AG08396 (cell line): ENCODE measurements at places on chromosomes 4 and X.
A peak's percentile ranks its signal among the peaks of the same experiment; 100 is the strongest.

DNA sequence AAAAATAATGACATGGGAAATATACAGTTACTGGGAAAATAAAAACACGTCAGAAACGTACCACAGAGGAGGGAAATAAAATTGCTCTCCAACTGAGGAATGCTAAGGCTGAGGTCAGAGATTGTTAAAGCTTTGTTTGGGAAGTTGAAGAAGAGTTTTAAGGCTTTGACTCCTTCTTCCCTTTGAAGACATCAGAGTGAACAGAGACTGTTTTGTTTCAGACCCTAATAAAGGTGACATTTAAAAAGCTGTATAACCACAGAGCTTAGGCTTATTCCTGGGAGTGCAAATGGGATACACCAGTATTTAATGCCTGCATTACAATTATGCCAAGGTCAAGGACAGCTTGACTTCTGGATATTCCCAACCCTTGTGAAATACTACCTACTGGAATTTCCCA is 102.8 kb downstream of the TRIML1 start:
- DNase-seq, result no peak

- DNase-seq, result no peak
Measured at GRCh38 chrX:136310411-136310810, 9.6 kb downstream of the ADGRG4 start.

DNA sequence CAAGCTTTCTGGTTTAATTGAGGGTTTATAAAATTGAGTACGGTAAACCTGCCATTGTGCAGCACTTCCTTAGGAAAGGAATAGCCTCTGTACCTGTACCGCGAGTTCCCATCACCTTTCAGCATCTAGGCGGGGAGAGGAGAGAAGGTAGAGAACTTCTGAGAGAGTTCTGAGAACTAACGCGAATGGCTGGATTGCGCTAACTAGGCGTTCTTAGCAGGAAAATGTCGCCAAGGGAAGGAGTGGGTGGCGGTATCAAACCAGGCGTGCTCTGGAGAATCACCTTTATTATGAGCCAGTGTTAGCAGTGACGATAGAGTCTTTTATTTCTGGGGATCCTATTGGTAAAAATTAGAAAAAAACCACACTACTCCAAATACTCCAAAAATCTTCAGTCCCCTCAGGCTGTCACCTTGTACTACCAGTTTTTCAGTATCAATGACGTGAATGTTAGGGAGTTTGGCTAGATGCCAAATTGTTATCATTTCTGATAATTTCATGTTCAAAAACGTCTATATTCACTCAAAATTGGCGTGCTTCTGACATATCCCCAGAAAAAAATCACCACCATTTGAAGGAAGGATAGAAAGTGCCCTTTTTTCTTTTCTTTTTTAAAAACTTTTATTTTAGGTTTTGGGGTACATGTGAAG is 1.4 kb downstream of the UGT8 start:
- DNase-seq, result no peak

GRCh38 chrX:57674861-57675260 is 5.2 kb downstream of the NLRP2B start:
- DNase-seq, result no peak

GRCh38 chr4:24890561-24891126 is 22.2 kb downstream of the CCDC149 start:
- DNase-seq, result no peak

DNA sequence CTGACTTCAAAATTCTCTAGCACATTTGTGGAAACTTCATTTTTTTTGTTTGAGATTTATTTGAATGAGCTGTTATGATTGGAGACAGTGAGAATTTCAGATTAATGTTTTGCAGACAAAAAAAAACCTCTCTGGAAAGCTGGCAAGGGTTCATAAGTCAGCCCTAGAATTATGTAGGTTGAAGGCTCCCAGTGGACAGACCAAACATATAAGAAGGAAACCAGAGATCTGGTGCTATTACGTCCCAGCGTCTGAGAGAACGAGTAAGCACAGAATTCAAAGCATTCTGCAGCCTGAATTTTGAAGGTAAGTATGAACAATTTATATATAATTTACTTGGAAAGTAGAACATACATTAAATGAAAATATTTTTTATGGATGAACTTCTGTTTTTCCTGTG is at the start of gene AGTR2:
Gene AGTR2, plus strand, starts transcription at position 234 of the 400 bp plus-strand sequence. CDS start 1,537 bp downstream, outside the sequence.
- DNase-seq, result no peak

DNA sequence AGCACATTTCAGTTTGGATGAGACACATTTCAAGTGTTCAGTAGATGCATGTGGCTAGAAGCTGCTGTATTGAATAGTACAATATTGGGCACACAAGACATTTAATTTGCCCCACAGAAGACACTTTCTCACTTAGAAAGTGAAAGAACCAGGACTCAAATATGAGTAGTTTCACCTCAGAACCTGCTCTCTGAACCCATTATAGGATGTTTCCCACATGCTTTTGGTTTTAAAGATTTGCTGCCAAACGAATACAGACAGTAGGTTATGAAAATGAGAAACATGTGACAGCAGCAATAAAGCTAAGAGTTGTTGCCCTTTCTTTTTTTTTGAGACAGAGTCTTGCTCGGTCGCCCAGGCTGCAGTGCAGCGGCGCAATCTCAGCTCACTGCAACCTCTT is 32.3 kb downstream of the C4orf54 start:
- DNase-seq, result no peak

- DNase-seq, result peak; percentile 81
Measured at GRCh38 chr4:68373513-68373912, 23.6 kb upstream of the YTHDC1 start.

DNA sequence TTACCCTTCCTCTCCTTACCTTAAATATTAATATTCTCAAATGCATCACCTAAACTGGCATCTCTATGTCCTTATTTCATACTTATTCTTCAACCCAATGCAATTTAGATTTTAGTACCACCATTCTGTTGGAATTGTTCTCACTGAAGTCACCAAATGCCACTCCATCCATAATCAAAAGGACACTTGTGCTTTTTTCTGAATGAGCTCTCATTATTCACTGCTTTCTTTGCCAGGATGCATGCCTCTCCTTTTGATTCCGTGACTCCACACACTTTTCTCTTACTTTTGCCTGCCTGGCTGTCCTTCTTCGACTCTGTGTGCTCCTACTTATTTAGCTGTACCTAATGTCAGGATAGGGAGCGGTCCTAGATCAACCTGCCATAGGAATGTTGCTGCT is 633.1 kb upstream of the BOD1L1 start:
- no peak for DNase-seq

DNA sequence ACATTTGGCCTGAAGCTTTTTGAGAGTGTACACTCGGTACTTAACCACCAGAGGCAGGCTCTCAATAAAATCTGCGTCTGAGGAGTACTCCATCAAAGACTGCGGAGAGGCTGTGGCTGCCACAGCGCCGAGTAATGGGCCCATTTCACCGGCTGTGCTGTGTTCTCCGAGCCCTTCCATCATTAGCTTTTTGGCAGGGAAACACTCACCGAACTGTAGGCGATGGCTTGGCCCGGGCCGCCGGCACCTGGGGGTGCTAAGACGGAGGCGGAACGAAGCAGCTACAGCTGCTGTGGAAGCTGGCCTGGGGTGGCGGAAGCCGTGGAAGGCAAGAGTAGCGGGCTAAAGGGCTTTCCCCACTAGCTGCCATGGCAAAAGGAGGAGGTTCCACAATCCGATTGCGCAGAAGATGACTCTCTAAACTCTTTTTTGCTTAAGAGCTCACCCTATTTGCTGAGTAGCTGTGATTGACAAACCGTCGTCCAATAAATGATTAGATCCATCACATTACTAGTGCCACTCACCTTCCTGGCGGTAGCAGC is 48.5 kb upstream of the PABPC1L2A start:
- DNase-seq, result no peak

DNA sequence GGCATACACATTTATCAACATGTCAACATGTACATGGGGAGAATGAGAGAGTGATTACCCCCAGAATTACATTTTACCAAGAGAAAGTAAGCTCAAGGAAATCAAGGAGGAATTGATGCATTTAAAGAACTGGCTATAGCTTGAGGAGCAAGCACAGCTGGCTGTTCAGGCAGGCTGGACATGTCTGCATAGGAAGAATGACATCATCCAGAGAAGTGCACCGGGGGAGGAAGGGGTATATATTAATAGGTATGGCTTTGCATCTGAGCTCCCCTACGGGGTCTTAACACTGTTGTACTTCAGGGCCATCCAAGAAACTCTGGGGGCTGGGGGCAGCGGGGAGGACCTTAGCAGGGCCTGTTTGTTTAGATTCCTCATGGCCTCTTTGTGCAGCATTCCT is 222.4 kb upstream of the VCX start:
- DNase-seq, result no peak

DNA sequence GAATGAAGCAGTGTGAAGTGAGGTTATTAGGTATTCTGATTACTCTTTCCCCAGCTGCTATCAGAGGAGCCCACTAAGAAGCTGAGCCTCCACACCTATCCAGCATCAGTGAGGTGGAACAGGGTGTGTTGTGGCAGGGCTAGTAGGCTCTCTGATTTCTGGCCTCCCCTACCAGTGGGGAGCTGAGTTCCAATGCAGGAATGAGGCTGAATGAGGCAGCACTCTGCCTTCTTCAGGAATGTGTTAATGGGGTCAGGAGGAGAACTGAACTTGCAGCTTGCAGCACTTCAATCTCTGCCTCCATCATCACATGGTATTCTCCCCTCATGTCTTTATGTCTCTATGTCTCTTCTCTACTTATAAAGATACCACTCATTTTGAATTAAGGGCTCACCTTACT is 26.9 kb downstream of the SOX3 start:
- no peak for DNase-seq

DNA sequence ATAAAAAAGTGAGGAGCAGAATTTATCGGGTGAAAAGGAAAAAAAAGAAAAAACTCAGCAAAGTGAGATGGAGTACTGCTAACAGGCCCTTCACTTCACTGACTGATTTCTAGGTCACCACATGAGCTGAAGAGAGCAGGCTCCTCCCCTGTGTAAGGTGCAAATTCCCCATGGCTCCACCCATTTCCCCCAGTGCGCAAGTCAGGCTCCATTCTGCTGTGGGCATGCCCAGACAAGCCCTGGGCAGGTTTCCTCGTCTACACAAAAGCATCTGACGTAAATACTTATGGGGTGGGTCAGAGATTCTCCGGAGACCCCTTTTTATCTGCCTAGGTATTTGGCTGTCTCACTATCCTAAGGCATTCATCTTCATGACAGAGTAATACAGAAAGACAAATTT is 157.9 kb downstream of the MAGEB5 start:
- no peak for DNase-seq

DNA sequence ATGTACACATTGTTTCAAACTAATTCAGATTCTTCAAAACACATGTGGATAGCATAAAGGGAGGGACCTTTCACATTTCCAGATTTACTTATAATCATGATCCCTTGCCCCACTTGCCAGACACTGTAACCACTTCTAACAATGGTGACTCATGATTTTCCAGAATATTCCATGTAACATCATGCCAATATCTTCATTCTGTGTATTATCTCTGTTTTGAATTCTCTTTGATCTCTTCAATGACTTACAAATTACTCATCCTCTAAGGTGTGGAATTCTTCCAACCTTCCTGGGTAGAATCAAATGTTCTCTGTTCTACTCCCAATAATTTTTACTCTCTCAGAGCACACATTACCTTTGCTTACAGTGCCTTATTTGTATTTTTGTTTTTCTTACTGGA is 517.1 kb downstream of the PCDH7 start:
- no peak for DNase-seq

GRCh38 chr4:16154451-16154850 is 70.6 kb upstream of the PROM1 start:
- no peak for DNase-seq

- no peak for DNase-seq
Measured at GRCh38 chr4:143411527-143412419, 75.1 kb downstream of the GAB1 start.

DNA sequence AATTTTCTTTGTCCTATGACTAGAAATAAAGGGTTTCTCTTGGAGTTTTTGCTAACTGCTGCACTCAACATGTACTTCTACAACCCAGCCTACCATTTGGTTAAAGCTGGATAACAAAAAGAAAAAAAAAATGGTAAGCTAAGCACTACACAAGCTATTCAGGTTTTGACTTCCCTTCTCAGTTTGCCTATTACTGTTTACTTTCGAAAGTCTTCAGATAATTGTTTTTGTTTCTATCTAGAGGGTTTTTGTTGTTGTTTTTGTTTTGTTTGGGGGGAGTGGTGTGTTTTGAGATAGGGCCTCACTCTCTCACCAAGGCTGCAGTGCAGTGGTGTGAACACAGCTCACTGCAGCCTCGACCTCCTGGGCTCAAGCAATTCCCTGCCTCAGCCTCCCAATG is 46.6 kb downstream of the CLOCK start:
- no peak for DNase-seq

GRCh38 chrX:40097504-40098263 is at the start of gene BCOR:
Gene BCOR (minus strand): TSS chrX:40097958. CDS start chrX:40077929, 20,029 bp downstream.
- peak; percentile 70 for DNase-seq

- no peak for DNase-seq
Measured at GRCh38 chr4:99826016-99826415, 9.4 kb downstream of the DAPP1 start.

GRCh38 chrX:72176981-72177380 is 4.6 kb upstream of the PIN4 start:
- DNase-seq, result no peak

DNA sequence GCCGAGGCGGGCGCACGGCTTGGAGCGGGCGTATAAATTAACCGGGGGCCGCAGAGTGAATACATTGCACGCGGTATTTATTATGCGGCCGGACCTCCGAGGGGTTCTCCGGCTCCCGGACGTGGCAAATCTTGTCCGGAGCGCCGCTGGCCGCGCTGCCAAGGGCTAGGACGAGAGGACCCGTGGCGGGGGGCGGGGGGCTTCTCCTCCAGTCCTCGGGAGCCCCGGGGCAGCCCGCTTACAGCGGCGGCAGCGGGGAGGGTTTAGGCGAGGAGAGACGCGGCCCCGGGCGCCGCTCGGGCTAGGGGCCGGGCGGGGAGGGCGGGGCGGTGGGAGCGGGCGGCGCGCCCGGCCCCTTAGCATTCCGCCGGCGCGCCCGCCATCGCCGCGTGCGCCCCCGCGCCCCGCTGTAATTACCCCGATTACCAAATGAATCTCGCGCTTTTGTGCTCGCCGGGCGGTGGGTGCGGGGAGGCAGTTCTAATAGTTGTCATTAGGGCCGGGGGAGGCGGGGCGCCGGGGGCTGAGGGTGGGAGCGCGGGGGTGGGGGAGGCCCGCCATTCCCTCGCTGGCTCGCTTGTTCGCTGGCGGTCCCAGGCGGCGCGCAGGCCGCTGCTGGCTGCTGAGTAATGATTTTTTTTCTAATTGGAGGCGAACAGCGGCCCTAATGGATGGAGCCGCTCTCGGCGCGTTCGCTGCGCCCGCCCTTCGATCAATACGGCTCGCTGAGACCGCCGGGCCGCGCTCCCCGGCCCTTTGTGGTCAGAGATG is 276.6 kb downstream of the BCOR start:
- DNase-seq, result peak; percentile 65

- DNase-seq, result no peak
Measured at GRCh38 chr4:7156328-7156727, 36.0 kb upstream of the SORCS2 start.

GRCh38 chrX:20221902-20222301 is 44.8 kb downstream of the RPS6KA3 start:
- no peak for DNase-seq

DNA sequence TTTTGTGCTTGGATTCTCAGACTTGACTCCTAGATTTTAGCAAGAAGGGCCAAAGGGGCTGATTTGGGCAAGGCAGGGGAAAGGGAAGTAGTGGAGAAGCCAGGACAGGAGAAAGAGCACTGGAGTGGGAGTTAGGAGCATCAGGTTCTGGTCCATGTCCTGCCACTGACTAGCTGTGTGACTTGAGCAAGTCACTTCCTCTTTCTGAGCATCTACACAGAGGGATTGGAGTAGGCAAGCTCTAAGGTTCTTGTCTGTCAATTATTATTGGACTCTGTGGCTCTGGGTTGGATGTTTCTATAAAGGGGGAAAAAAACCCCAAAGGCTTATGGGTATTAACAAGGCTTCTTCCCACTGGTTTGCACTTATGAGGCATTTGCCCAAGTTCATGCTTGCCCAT is 24.4 kb downstream of the PLAC1 start:
- no peak for DNase-seq
